ENCODE measurements at places on chromosomes 5 and 9. TPM values are rescaled to one million over a fixed set of nuclear protein-coding genes. Genes with fewer than 3 reads are reported as not detected.
A peak's percentile ranks its signal among the peaks of the same experiment; 100 is the strongest.

The ADAMTS12 gene
- total RNA-seq = 44.5 TPM

DNA sequence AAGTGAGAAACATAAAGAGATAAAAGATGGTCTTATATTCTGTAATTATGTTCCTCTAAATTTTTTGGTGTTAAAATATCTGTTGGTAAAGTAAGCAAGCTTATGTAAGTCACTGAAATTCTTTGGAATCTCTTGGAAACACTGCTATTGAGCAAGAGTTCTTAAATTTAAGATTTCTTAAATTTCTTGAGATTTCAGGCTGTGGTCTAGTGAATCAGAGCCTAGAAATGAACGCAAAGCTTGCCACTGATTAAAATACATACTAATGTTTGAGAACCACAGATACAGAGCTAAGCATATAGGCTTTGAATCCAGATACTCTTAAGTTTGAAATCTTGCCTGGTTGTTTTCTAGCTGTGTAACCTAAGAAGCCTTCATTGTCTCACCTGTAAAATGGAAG lies 133.4 kb downstream of the TRPM3 start:
- DNase-seq = no peak

- DNase-seq = peak; percentile 23
These were observed 109.8 kb downstream of the KIAA0825 start for GRCh38 chr5:94508461-94509148.

- no peak for DNase-seq
These were observed 310.1 kb downstream of the RFX3 start for GRCh38 chr9:3215658-3216057.

Measured in spinal cord (tissue), 10 donors.